ENCODE measurements at places on chromosomes 5 and 9.

- no peak for DNase-seq
These were observed 107.3 kb upstream of the IER5L start for GRCh38 chr9:129285382-129285781.

- no peak for DNase-seq
These were observed 97.4 kb downstream of the PARP8 start for GRCh38 chr5:50763846-50764245.

DNA sequence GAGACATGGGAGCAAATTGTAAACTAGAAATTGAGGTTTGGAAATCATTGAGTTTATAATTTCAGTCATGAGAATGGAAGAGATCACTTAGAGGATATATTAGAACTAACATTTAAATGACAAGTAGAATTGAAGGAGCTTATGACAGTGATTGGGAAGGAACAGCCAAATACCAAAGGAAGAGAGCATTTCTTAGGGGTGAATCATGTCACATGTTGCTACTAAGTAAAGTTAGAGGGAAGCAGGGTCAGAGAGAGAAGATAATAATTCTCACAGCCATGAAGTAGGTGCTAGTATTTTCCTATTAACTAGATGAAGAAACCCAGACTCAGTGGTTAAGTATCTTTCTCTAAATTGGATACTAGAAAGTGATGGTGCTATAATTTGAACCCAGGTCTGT lies 59.3 kb downstream of the COMMD10 start:
- no peak for DNase-seq

- DNase-seq = no peak
These were observed 378.2 kb upstream of the GRAMD2B start for GRCh38 chr5:126044931-126045565.

GRCh38 chr9:99019510-99020331 lies 76.0 kb downstream of the COL15A1 start:
- DNase-seq = no peak

DNA sequence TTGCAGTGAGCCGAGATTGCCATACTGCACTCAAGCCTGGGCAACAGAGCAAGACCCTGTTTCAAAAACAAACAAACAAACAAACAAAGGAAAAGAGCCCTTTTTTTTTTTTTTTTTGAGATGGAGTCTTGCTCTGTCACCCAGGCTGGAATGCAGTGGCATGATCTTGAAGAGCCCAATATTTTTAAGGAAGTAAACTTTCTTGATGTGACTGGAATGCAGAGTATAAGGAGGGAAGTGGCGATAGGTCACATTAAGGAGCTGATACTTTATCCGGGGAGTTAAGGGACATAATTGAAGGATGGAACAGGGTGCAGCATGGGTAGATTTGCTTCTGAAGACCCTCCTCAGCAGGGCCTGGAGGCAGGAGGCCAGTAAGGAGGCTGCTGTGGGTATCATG lies 13.0 kb downstream of the NAIF1 start:
- DNase-seq = no peak

GRCh38 chr5:128303593-128303992 lies 220.0 kb downstream of the SLC12A2 start:
- no peak for DNase-seq

DNA sequence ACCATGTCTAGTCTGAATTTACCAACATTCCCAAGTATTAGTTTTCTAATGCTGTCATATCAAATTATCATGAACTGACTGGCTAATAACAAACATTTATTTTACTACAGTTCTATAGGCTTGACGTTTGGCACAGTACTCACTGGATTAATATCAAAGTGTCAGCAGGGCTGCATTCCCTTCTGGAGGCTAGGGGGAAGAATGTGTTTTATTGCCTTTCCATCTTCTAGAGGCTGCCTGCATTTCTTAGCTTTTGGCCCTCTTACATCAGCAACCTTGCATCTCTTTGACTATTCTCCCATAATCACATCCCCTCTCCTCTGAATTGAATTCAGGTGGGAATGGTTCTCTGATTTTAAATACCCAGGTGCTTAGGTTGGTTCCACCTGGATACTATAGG lies 84.7 kb downstream of the EDIL3 start:
- no peak for DNase-seq

- no peak for DNase-seq
These were observed 557.0 kb downstream of the TLE1 start for GRCh38 chr9:81132318-81132717.

DNA sequence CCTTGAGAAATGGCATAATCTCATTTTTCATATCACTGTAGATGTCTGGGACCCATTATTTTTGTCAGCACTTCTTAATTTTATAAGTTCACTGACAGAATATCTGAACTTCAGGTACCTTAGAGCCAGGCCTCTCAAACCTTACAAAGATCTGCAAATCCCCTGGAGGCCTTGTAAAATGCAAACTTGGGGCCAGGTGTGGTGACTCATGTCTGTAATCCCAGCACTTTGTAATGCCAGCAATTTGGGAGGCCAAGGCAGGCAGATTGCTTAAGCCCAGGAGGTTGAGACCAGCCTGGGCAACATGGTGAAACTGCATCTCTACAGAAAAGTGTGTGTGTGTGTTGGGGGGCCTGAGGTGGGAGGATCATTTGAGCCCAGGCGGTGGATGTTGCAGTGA lies 30.8 kb downstream of the RASGRF2 start:
- DNase-seq = no peak

DNA sequence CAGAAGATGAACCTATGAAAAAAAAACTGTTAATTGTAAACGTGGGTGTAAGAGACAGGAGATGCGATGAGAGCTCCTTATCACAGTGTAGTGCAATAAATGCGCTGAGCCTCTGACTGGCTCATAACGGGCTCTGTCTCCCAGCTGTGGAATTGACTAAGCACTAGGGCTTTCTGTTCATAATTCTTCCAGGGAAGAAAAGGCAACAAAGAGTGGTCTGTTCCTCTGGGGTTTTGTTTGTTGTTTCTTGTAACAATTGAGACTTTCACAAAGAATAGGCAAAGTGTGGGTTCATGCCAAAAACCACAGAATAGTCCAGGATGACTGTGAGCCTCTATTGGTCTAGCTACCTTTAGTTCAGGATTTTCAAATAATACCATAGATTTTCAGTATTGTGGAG lies 39.4 kb downstream of the UBE2QL1 start:
- no peak for DNase-seq

Measured in bone marrow (tissue), 2 donors.